Large intestine (tissue), 12 donors: ENCODE measurements at places on chromosomes 5 and 9. TPM values are rescaled to one million over a fixed set of nuclear protein-coding genes. Genes with fewer than 3 reads are reported as not detected.

DNA sequence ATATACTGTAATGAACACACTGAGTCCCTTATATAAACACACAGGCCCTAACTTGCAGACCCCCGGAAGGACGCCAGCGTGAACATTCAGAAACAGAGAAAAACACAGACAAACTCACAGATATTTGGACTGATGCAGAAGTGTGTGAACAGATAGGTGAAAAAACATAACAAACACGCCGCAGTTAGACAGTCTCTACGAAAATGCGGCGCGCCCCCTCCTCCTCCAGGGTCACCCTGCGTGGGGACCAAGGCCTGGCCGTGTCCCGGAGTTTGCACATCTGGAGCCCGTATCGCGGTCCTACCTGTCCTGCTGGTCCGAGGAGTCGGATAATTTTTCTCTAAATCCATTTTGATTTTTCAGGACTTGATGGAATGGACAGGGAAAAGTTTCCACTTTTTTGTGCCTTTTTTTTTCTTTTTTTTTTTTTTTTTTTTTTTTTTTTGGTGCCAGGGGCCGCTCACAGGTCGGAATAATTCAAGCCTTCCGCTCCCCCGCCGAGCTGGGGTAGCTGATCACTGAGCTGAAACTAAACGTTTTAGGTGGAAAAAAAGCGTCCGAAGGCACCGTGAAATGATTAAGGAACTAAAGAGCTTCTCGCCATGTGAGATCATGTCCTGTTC is at the start of gene PAX5:
PAX5 (minus strand) TSS at position 587 of the 623 bp plus-strand sequence; CDS start at position 350, 237 bp downstream.
- DNase-seq, result no peak

Gene LRRC14B
- polyA plus RNA-seq, result 0.13 TPM

DNA sequence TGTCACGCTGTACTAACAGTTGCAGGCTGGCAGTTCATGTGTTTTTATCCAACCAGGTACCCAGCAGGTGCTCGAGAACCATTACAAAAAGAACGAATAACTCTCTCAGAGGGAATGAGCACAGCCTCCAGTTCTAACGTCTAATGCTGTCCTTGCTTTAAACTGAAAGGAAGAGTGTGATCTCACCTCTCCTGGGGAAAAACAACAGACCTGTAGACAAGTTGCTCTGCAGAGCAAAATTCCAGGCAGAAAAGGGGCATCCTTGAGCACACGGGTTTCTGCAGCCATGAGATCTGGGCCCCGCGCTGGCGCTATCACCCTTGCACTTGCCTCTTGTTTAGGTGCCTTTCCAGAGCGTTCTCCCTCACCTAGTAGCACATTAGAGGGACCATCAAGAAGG is 92.5 kb upstream of the DNAH5 start:
- DNase-seq, result no peak

DNA sequence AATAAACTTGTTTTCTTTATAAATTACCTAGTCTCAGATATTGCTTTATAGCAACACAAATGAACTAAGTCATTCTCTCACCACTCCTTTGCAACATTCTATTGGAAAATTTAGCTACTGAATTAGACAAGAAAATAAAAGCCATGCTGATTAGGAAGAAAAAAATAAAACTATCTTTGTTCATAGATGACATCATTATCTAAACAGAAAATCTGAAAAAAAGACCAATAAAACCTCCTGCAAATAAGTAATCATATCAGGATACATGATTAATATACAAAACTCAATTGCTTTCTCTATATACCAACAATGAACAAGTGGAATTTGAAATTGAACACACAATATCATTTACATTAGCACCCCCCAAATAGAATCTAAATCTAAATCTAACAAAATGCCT is 455.3 kb upstream of the KIF2A start:
- no peak for DNase-seq

Gene HACD4
- 4.8 TPM for polyA plus RNA-seq

Gene CDH6
- polyA plus RNA-seq, result 13.1 TPM

Gene EMB
- 69.5 TPM for polyA plus RNA-seq

DNA sequence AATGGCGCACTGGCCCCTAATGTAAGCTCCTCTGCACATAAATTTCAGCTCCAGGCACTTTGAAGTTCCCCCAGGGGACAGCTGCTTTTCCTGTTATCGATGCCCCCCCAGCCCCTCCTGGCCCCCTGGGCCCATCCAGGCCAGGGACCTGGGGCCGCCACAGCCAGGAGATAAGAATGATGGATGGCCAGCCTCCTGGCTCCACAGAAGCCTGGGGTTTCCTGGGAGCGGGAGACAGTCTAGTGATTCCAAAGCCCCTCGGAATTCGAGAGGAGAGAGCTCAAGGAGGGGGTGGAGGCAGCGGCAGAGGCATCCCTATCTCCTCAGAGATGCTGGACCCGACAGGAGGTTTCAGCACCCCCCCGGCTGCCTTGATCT is 98.4 kb upstream of the HAND1 start:
- DNase-seq, result no peak

Gene IL4
- polyA plus RNA-seq, result not detected

DNA sequence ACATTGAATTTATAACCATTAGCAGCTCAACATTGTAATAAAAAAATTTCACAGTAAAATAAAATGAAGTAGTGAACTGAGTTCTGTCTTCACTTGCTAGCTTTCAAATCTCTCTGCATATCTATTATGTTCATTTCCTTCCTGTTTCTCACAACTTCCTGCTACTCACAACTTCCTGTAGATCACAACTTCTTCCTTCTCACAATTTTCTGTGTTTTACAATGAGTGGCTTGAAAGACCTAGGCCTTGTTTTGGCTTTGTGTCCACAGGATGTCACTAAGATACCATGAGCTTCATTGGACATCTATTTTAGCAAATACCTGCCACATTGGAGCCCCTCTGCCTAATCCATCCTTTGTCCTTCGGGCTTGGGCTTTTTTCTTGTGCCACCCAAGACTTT is 480.3 kb upstream of the ADAMTS16 start:
- DNase-seq, result no peak

DNA sequence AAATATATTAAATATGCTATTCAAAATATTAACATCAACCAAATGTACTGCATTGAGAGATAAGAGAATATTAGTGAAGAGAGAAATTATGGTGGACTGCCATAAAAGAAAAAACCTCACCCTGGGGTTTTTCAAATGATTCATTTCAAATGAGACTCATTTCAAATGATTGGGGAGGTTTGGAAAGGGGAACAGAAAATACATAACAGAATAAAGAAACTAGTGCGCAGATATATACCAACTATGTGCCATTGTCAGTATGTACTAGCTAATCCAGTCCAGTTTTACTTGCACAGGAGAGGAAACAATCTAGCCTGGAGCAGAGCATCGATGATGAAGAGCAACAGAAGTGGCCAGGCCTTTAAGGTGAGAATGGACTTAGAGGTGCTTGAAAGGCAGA is 651.6 kb upstream of the RORB start:
- DNase-seq, result no peak

Gene LCN2
- polyA plus RNA-seq, result 0.93 TPM

DNA sequence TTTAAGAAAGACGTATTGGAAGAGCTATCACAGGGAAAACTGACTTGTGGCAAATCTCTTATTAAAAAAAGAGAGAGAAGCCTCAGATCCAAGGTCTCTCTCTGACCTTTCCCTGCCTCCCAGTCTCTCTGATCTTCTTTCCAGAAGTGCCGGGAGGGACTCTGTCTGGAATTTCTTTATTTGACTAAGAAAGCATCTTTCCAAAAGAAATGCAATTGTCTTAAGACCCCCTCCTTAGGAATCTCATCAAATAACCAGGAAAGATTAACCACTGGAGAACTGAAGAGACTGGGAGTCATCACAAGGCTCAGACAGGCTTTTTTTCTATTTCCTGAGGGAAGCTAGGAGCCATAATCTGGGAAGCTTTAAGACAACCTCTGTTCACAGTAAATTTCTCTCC is 4.6 kb downstream of the C1QTNF3 start:
- DNase-seq, result no peak

Gene NFX1
- polyA plus RNA-seq, result 33.4 TPM

DNA sequence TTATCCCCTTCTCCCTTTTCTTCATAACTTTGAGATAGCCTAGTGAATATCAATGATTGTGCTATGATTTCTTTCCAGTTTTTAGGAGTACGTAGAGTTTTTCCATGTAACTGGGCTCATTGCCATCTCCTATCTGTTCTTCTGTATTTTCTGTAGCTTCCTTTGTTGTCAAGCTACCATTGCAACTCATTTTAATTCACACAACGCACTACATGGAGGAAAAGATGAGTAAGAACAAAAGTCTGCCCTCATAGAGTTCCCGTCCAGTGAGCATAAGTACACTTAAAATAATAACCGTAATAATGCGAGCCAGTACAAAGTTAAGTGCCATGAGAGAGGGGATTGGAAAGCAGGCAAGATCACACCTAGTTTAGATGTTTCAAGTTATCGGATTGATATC is 177.7 kb downstream of the PAM start:
- DNase-seq, result no peak

- DNase-seq, result no peak
Measured at GRCh38 chr5:164224772-164225171, 719.4 kb downstream of the MAT2B start.

DNA sequence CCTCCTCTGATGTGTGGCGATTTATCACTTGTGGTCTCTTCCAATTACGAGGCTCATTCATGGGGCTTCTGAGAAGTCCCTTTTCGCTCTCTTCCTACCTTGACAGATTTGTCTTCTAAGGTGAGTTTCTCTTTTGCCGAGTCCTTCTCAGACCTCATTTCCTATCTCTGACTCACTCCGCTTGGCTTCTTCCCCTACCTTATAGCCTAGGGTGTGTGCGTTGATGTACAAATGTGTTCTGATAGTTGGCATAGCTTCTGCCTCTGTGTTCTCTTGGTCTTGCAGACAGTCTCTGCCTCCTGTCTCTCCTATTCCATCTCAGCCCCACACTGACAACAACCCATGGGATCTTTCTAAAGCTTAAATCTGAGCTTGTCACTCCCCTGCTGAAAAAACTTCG is 56.9 kb upstream of the SHB start:
- DNase-seq, result no peak
